ENCODE measurements at places on chromosomes 1 and 21.

DNA sequence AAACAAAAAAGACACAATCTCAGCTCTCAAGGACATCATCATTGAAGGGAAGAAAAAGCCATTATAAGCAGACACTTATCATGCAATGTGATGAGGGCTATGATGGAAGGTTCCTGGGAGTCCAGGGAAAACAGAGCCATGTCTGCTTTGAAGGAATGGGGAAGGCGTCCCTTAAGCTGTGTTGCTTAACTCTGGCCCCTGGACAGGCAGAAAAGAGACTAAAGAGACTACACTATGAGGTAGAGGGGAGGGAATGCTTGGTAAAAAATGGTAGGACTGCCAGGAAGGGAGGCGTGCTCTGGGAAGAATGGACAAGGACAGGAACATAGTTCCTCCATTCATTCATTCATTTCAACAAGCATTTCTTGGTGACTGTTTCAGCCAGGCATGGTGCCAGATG, 21.2 kb downstream of the ASAP3 start:
- no peak for DNase-seq

GRCh38 chr1:72280131-72280530, 2.2 kb downstream of the NEGR1 start:
- DNase-seq, result no peak

DNA sequence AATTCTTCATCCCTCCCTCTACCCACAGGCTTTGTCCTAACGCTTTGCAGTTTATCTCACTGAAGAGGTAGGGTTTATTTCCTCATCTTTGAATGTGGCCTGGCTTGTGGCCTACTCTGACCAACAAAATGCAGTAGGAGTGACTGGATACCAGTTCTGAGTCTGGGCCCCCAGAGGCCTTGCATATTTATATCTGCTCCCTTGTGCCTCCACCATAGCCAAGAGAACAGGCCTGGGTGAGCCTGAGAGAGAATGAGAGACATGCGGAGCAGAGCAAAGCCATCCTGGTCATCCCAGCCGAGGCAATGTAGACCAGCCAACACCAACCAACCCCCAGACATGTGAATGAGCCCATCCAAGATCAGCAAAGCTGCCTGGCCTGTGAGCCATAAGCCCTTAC, 30.3 kb downstream of the SMIM12 start:
- DNase-seq, result no peak

DNA sequence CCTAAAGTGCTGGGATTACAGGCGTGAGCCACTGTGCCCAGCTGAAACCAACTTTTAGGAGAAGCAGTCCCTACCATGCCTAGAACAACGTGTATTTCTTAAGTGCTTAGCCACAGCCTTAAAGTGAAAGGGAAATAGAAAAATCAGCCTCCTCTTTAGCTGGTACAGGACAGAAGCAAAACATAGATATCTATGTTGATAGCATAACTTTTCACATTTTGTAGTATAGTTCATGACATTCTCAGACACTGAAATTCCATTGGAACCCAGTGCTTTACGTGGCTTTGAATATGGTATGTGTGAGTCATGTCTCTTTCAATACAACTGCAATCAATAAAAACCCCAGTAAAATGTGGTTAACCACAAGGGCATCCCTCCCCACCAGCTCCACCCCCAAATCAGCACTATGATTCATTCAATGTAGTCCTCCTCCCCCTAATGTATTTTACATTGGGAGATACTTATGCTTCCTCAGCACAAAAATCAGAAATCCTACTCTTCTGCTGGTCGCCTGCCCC, 32.1 kb downstream of the TGFB2 start:
- DNase-seq, result peak; percentile 88

DNA sequence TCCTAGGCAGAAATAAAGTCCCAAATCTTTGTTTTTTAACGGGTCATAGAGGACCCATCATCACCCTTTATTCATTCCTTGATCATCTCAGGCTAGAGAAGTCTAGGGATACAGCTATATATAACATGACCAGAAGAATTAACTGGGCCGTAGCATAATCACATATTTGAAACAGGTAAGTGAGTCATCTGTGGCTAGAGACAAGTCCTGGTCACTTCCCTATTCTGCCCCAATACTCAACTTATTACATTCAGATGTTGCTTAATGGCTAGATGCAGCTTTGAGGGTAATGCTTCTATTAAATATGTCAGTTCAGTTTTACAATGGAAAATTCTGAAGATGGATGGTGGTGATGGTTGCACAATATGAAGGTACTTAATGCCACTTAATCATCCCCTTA, 47.0 kb downstream of the EXO1 start:
- no peak for DNase-seq

- no peak for DNase-seq
These were observed 29.6 kb upstream of the SMYD2 start for GRCh38 chr1:214251354-214251753.

- no peak for DNase-seq
These were observed 22.0 kb upstream of the THEM5 start for GRCh38 chr1:151875419-151876097.

- no peak for DNase-seq
These were observed 509.1 kb downstream of the KIF26B start for GRCh38 chr1:245663841-245664240.

DNA sequence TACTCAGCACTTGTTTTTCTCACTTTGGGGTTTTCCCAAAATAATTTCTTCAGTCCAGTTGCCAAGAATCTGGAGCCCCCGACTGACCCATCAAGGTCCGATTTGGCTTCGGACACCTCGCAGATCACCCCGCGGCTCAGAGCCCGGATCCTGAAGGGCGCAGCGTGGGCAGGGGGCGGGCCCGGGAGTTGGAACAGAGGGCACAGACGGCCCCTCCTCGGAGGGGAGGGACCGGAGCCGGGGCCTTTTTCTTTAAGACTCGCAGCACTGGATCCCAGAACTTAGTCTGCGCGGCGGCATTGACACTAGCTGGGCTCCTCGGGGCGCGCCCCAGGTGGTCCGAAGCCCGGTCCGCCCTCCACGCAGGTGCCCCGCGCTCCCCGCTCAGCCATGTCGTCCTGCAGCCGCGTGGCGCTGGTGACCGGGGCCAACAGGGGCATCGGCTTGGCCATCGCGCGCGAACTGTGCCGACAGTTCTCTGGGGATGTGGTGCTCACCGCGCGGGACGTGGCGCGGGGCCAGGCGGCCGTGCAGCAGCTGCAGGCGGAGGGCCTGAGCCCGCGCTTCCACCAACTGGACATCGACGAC, at the start of gene CBR3:
CBR3 (plus strand) TSS at position 277 of the 588 bp plus-strand sequence; CDS start at position 391, 114 bp downstream.
- DNase-seq, result peak; percentile 60

DNA sequence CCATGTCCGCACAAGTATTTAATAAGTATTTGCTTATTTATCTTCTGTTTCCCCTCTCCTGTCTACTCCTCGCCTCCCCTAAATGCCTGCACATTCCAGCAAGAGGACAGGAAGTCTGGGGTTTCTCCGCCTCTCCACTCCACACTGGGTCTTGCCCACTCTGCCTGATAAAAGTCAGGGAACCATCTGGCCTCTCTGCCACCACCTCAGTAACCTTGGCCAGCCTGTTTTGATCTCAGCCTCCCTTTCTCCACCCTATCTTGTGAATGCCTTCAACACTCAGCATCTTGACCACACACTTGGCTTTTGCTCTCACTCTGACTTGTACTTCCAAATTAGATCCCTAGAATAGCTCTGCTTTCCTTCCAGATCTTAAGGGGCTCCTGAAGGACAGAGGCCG, 165.3 kb upstream of the UBE2U start:
- no peak for DNase-seq

- DNase-seq, result peak; percentile 76
These were observed 60.6 kb downstream of the PTPRC start for GRCh38 chr1:198699167-198700015.

DNA sequence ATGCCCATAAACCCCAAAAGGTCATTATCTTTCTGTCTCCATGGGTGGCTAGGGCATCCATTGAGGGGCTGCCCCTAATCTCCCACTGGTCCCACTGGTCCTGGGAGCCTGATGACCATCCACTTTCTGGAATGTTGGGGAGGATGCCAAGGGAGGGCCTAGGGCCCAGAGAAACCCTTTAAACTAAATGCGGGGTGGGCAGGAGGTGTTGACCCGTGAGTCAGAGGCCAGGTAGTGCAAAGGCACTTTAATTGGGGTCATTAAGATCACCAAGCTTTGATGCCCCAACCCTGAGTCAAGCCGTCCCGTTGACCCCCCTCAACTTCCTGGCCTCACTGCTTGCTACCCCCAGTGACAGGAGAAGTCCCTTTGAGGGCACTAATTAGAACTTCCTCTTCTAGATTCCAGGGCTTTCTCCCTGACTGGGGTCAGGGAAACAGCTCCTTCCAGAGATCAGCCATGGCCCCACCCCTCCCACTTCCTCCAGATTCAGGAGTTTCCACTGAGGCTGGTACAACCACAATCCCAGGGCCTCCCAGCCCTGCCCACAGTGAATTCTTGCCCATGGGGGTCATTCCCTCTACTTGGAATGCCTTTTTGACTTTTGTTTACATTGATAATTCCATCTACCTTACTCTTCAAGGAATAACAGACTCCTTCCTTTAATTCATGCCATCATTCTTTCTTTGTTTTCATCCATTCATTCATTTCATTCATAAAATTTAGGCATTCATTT, 15.5 kb upstream of the SERINC2 start:
- DNase-seq, result peak; percentile 71

All from LoVo (cell line).